ENCODE measurements at places on chromosomes 12 and 14.

DNA sequence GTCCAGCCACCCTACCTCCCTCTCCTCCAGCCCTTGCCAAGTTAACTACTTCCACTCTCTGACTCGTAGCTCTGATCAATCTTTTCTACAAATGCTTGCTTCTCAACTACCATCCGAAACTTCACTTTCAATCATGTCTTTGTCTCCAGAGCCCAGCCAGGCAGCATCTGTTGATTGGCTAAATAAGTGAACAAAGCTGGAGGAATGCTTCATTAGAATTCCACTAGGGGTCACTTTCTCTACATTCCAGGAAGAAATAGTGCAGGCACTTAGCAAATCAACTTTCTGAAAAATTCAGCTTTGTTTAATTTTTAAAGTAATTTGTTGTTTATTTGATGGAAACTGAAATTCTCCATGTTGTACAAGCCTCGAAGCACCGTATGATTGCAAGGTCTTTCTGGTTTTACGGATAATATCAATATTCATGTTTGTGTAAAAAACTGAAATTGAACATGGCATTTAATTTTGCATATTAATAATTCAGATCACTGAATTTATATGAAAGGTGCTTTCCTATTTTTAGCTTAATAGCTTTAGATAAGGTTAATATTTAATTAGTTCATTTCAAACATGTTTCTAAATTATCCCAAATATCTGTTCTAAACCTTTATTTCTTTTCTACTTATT lies 32.4 kb upstream of the HELB start:
- DNase-seq: no peak

DNA sequence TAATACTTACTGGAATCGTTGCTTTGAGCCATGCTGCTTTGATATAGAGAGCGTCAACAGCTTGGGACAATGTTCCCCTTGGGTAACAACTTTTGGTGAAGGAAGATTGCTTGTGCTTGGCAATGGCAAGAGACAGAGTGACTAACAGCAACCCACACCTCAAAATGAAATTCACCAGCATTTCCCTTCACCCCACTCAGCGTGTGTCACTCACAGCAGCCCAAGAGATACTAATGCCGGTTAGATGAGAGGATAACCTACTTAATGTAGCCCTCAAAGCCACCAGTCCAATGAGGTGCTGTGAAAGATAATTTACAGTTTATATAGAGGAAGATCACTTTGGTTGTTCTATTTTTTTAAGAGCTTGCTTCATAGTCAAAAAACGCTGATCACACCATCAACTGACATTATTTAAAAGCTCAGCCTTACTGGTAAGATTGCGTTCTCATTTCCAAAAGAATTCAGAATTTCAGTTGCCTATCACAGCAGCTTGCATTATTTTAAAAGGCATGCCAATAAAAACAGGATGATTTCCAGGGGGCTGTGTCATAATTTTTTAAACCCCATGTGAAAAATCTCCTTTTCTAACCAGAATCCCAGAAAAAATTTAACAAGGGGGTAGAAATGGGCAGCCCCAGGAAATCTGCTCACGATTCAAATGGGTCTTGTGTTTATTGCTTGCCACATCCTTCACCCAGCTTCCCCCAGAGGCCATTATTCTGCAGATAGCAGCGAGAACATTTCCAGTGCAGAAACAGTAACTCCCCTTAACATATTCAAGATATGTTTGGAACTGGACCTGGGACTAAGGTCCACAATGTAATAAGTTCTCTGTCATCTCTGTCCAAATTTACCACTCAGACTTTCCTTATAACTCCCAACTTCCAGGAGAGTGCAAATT lies at the start of gene IL26:
TSS of gene IL26 (minus strand) at position 235 of the 901 bp plus-strand sequence. CDS start at position 181, 54 bp downstream.
- no peak for DNase-seq

GRCh38 chr14:54669721-54670561 lies 103.0 kb downstream of the SAMD4A start:
- DNase-seq: no peak

- DNase-seq: no peak
These were observed 20.8 kb downstream of the GTSF1 start for GRCh38 chr12:54452628-54453027.

DNA sequence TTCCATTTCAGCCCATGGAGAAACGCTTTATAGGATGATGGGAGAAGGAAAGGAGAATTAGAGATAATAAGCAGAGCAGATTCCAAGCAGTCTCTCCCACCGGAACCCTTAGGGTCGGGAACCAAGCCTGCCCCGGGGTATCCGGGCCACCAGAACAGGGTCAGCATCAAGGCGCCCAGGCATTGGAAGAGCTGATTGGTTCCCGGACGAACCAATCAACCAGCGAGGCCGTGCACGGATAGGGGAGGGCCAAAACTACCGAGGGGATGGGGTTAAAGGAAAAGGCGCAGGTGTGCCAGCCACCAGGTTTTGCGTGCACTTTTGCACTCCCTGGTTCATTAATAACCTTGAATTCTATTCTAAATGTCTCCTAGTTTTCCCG lies 1.7 kb downstream of the PPM1H start:
- DNase-seq: peak; percentile 82

- DNase-seq: no peak
These were observed 92.5 kb downstream of the ADCK1 start for GRCh38 chr14:77892381-77892871.

DNA sequence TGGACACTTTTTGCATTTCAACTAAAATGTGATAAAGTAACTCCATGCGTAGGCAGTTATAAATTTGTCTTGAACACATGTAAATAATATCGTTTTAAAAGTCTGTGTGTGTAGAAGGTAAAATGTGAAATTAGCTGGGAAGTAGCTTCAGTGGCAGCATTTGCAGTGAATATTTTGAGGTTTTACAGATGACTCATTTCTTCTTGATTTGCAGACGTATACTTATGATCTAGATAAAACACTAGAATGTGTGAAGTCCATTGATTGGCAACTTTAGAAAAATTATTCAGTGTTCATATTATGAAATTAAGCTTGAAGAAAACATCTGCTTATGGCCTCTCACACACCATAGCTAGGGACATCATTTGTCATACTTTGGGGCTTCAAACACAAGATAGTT lies 788.6 kb upstream of the NOVA1 start:
- no peak for DNase-seq

- DNase-seq: no peak
These were observed 10.5 kb downstream of the MMP14 start for GRCh38 chr14:22846811-22847307.
